ENCODE measurements at places on chromosomes 13 and 19. TPM values are rescaled to one million over a fixed set of nuclear protein-coding genes. Genes with fewer than 3 reads are reported as not detected.

- H3K4me3 ChIP-seq: no peak overlapping the region
- H3K27me3 ChIP-seq: no peaks in the 10 kb centered on the region
- H3K27ac ChIP-seq: no peak overlapping the region
- peaks cover 9% of the 10 kb centered on the region for H3K36me3 ChIP-seq
- DNase-seq: no peak
- peaks cover 4% of the 10 kb centered on the region for H3K4me1 ChIP-seq
These were observed 11.1 kb downstream of the ZC3H4 start for GRCh38 chr19:47102346-47103060.

- H3K4me3 ChIP-seq: no peak overlapping the region
- no peaks in the 10 kb centered on the region for H3K36me3 ChIP-seq
- H3K27me3 ChIP-seq: peaks cover 2% of the 10 kb centered on the region
- H3K4me1 ChIP-seq: no peaks in the 10 kb centered on the region
- DNase-seq: no peak
- H3K27ac ChIP-seq: no peak overlapping the region
These were observed 3.6 kb downstream of the IFNL1 start for GRCh38 chr19:39299832-39300231.

DNA sequence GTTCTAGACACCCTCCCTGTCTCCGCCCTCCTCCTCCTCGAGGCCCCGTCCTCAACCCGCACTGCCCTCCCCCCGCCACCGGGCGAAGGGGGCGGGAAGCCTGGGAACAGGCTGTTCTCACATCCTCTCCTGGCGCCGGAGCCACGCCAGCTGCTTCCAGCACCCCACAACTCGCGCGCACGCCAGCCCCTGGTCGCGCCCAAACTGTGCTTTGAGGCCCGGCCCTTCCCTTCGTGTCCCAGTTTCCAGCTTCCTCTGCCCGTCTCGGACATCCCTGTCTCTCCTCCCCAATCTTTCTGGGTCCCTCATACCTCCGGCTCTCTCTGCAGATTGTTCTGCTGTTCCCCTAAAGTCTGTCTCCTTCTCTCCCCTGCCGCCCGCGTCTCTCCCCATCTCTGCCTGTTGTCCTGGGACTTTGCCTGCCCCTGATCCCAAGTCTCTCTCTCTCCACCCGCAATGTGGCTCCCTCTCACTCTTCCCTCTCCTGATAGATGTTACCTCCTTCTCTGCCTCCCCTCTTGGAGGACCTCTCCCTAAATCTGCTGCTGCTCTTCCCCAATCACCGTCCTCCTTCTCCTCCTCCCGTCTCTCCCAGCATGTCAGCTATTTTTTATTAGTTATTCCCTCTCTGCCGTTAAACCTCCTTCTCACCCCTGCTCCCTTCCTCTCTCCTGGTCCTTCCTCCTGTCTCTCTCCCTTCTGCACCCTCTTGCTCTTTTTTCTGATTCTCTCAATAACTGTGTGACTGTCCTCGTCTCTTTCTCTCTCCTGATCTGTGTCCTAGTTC lies 14.2 kb downstream of the DPF1 start:
- H3K4me3 ChIP-seq: no peak overlapping the region
- no peak overlapping the region for H3K27ac ChIP-seq
- H3K27me3 ChIP-seq: no peaks in the 10 kb centered on the region
- peaks cover 3% of the 10 kb centered on the region for H3K36me3 ChIP-seq
- DNase-seq: no peak
- H3K4me1 ChIP-seq: peaks cover 24% of the 10 kb centered on the region

- DNase-seq: no peak
- H3K27me3 ChIP-seq: no peaks in the 10 kb centered on the region
- no peaks in the 10 kb centered on the region for H3K4me1 ChIP-seq
- H3K27ac ChIP-seq: no peak overlapping the region
- no peak overlapping the region for H3K4me3 ChIP-seq
These were observed 14.8 kb upstream of the MTUS2 start for GRCh38 chr13:28805193-28805819.

Gene FSD1
- total RNA-seq: 4.3 TPM

Measured in GM12878 (cell line).